ENCODE measurements at places on chromosomes 2 and 18.

- no peak overlapping the region for H3K4me3 ChIP-seq
- H3K27me3 ChIP-seq, result no peaks in the 10 kb centered on the region
- DNase-seq, result peak; percentile 81
- H3K27ac ChIP-seq, result peak overlapping the region; percentile 7
Observed at GRCh38 chr18:79378536-79379250, 17.0 kb upstream of the NFATC1 start.

GRCh38 chr2:16034975-16035746 lies 94.8 kb downstream of the MYCN start:
- H3K27ac ChIP-seq, result no peak overlapping the region
- no peak overlapping the region for H3K4me3 ChIP-seq
- H3K27me3 ChIP-seq, result no peaks in the 10 kb centered on the region
- no peaks in the 10 kb centered on the region for H3K36me3 ChIP-seq

DNA sequence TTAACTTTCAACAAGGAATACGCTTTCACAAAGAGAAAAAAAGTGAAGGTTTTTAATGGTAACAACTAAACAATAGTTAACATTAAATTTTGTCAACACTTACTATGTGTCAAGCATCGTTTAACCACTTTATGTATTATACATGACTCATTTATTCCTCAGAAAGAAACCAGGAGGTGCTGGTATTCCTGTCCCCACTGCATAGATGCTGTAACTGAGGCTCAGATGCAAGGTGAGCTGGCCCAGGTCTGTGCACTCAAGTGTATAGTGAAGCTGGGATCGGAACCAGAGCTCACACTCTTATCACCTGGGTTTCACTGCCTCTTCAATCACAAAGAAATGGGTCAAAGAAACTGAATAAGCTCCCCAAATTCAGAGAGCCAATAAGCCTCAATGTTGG lies 16.5 kb downstream of the FBXO15 start:
- no peak overlapping the region for H3K4me3 ChIP-seq
- DNase-seq, result no peak
- no peak overlapping the region for H3K27ac ChIP-seq
- no peaks in the 10 kb centered on the region for H3K27me3 ChIP-seq
- no peaks in the 10 kb centered on the region for H3K4me1 ChIP-seq
- H3K36me3 ChIP-seq, result peaks cover 7% of the 10 kb centered on the region

DNA sequence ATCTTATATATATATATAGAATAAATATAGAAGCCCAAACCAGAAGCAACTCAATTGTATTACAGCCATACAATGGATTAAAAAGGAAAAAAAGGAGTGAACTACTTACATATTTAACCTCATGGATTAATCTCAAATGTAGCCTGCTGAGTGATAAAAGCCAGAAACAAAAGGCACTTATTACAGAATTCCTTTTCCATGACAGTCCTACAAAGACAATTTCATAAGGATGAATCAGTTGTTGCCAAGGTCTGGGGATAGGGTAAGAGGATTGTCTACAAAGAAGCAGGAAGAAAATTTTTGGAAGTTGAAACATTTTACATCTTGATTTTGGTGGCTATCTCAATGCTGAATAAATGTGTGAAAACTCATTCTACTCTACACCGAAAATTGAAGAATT lies 103.9 kb upstream of the DCC start:
- no peaks in the 10 kb centered on the region for H3K36me3 ChIP-seq
- H3K27ac ChIP-seq, result no peak overlapping the region
- H3K4me1 ChIP-seq, result no peaks in the 10 kb centered on the region
- no peak overlapping the region for H3K4me3 ChIP-seq
- no peaks in the 10 kb centered on the region for H3K27me3 ChIP-seq

- no peaks in the 10 kb centered on the region for H3K27me3 ChIP-seq
- DNase-seq, result no peak
- no peaks in the 10 kb centered on the region for H3K36me3 ChIP-seq
- no peak overlapping the region for H3K4me3 ChIP-seq
- H3K4me1 ChIP-seq, result peaks cover 8% of the 10 kb centered on the region
- no peak overlapping the region for H3K27ac ChIP-seq
Observed at GRCh38 chr2:159902722-159903121, 104.7 kb upstream of the CD302 start.

DNA sequence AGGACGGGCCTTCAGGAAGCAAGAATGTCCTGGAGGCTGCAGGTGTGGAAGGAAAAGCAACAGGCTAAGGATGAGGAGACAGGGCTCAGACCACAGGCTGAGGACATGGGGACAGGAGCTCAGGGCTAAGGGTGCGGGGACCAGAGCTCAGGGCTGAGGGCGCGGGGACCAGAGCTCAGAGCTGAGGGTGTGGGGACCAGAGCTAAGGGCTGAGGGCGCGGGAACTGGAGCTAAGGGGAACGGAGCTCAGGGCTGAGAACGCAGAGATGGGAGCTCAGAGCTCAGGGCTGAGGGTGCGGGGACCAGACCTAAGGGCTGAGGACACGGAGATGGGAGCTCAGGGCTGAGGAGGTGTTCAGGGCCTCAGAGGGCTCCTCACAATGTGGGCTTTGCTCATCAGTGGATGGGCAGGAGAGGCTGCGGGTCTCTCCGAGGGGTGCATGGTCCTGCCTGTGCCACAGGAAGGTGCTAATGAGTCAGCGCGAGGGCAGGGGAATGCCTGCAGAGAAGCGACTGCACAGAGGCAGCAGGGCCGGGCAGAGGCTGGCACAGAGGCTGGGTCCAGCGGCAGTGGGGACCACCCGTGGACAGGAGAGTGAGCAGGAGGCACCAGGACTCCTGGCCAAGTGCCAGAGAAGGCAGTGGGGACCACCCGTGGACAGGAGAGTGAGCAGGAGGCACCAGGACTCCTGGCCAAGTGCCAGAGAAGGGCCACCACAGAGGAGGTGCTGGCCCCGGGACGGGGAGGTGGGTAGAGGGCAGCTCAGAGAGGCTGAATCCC lies 271.7 kb downstream of the TWIST2 start:
- peaks cover 22% of the 10 kb centered on the region for H3K36me3 ChIP-seq
- no peaks in the 10 kb centered on the region for H3K27me3 ChIP-seq
- no peak overlapping the region for H3K4me3 ChIP-seq
- no peak for DNase-seq
- peaks cover 15% of the 10 kb centered on the region for H3K4me1 ChIP-seq

DNA sequence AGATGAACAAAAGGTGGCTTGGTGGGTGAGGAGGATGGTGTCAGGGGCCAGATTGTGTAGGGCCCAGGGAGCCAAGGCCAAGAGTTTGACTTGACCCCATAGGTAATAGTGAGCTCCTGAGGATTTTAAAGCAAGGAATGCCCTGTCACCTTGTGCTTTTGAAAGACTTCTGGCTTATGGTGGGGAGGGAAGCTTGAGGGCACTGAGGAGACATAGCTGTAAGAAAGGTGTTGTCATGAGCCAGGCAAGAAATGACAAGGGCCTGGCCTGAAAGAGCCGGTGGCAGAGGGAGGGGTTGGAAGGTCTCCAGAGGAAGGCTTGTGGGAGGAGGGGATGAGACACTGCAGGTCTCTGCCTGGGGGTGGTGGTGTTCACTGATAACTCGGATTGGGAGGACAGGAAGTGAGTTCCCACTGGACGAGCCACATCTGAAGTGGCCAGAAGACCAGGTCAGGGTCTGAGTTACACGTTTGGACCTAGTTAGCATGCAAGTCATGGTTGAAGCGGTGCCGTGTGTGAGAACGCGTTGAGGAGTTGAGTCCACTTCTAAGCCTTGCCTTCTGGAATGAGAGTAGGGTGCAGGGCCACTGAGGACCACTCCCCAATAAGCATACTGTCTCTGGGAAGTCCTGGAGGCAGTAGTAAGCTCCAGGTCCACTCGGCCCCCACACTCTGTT lies 64.3 kb downstream of the TET3 start:
- H3K27me3 ChIP-seq, result no peaks in the 10 kb centered on the region
- no peaks in the 10 kb centered on the region for H3K36me3 ChIP-seq
- no peak for DNase-seq
- no peak overlapping the region for H3K4me3 ChIP-seq

DNA sequence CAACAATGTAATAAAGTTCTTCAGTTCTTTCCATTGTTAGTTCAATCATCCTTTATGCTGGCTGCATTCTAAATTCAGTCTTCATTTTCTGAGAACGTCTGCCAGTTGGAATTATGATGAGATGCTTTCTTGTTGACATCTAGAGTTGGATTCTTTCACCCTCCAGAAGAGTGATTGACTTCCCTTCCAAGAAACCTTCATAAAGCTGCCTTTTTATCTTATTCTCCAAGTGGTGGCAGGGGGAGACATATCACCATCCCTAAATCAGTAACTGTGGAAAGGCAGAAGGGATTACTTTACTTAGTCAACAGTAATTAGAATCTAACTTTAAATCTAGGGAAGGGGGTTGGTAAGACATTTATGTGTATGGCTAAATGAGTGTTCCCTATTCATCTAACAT lies 86.8 kb upstream of the GULP1 start:
- H3K27me3 ChIP-seq, result no peaks in the 10 kb centered on the region
- DNase-seq, result no peak
- H3K36me3 ChIP-seq, result no peaks in the 10 kb centered on the region
- no peak overlapping the region for H3K27ac ChIP-seq

DNA sequence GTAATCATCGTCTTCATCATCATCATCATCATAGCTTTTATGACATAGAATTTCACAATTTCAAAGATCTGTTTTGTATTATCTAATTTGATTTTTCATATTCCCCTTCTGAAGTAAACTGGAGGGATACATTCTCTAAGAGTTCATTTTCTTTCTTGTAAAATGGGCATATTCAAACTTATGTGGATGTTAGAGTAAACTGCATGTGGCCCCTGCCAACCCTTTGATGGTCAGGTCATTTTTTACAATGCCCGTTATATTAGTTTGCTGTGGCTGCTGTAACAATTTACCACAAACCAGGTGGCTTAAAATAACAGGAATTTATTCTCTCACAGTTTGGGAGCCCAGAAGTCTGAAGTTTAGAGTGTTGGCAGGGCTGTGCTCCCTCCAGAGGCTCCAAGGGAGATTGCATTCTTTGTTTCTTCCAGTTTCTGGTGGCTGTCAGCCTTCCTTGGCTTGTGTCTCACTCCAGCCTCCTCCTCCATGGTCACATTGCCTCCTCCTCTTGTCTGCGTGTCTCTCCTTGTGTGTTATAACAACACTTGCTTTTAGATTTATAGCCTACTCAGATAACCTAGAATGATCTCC lies 127.5 kb upstream of the MMADHC start:
- H3K27ac ChIP-seq, result no peak overlapping the region
- H3K4me1 ChIP-seq, result no peaks in the 10 kb centered on the region
- H3K36me3 ChIP-seq, result no peaks in the 10 kb centered on the region
- no peaks in the 10 kb centered on the region for H3K27me3 ChIP-seq
- H3K4me3 ChIP-seq, result no peak overlapping the region
- no peak for DNase-seq

GRCh38 chr18:26706911-26707351 lies 158.6 kb downstream of the AQP4 start:
- no peaks in the 10 kb centered on the region for H3K36me3 ChIP-seq
- no peak for DNase-seq
- no peaks in the 10 kb centered on the region for H3K4me1 ChIP-seq
- no peak overlapping the region for H3K27ac ChIP-seq
- H3K4me3 ChIP-seq, result no peak overlapping the region

DNA sequence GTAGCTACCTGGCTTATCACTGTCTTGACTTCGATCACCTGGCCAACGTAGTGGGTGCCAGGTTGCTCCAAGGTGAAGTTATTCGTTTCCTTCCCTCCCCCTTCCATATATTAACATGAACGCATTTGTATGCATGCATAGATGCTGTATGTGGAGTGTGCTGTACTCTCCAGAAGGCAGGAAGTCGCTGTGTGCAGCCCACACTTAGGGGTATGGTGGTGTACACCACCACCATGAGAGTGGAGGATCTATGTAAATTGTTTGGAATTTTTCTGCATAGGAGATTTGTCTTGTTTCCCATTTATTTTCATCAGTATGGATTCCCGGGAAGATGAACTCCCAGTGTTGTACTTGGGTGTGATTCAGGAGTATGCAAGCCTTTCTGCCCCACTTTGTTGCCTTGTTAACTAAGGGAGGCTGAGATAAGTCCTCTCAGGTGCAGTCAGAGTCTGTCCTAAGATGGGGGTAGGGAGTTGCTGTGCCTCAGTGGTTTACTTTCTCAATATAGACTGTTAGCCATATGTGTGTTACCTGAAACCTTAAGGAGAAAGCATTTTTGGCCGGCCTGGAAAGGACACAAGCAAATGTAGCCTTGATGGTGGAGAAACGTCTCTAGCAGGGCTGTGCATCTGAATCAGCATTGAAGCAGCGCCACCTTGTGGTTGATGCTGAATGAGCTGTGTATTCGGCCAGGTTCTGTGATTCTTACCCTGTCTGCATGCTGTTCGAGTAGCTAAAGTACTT lies 149.8 kb downstream of the TANC1 start:
- no peak overlapping the region for H3K4me3 ChIP-seq
- H3K27ac ChIP-seq, result no peak overlapping the region
- H3K27me3 ChIP-seq, result no peaks in the 10 kb centered on the region
- peaks cover 6% of the 10 kb centered on the region for H3K36me3 ChIP-seq
- no peaks in the 10 kb centered on the region for H3K4me1 ChIP-seq
- DNase-seq, result peak; percentile 90

DNA sequence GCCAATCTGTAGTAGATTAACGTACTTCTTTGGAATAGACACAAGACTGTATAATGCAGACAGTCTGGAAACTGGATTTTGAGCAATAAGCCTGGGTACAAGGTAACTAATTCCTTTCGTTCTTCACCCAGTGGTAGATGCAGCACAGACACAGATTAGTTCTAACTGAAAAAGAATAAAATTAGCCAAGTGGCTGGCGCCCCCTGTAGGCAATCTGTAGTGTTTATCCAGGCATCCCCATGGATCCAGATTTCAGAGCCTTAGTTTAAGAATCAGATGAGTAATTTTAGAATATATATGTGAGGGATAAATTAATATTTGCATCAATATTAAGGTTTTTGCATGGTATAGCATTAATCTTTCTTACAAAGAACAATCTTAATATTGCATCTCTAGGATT lies 563.9 kb downstream of the DCC start:
- no peaks in the 10 kb centered on the region for H3K36me3 ChIP-seq
- no peaks in the 10 kb centered on the region for H3K27me3 ChIP-seq
- no peak for DNase-seq

- peaks cover 21% of the 10 kb centered on the region for H3K36me3 ChIP-seq
- no peak overlapping the region for H3K27ac ChIP-seq
- H3K4me3 ChIP-seq, result no peak overlapping the region
- no peak for DNase-seq
- peaks cover 17% of the 10 kb centered on the region for H3K4me1 ChIP-seq
- H3K27me3 ChIP-seq, result no peaks in the 10 kb centered on the region
Observed at GRCh38 chr2:152546230-152546837, 170.9 kb downstream of the PRPF40A start.

DNA sequence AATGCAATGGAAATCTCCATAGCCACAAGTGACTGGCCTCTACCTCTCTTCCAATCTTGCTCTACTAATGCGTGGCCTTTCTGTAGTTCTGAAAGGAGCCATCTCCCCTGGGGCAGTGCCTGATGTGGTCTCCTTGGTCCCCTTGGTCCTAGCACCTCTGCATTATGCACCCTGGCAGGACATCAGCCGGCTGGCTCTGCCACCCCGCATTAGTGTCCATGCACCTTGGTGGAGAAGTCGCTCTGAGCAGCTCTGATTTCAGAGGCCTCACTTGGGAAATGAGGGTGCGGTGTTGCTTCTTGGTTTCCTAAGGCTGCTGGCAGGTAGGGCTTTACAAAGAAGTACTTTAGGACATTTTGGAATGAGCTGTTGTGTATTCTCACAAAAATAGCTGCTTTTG lies 317.9 kb downstream of the GBX2 start:
- H3K27ac ChIP-seq, result no peak overlapping the region
- H3K27me3 ChIP-seq, result no peaks in the 10 kb centered on the region
- H3K4me1 ChIP-seq, result no peaks in the 10 kb centered on the region
- no peak overlapping the region for H3K4me3 ChIP-seq
- H3K36me3 ChIP-seq, result no peaks in the 10 kb centered on the region
